ENCODE measurements at places on chromosomes 13 and 19. TPM values are rescaled to one million over a fixed set of nuclear protein-coding genes. Genes with fewer than 3 reads are reported as not detected.

SLC27A5 gene
- 10.2 TPM for total RNA-seq

PSG3 gene
- not detected for total RNA-seq

TRAPPC2B gene
- 10.2 TPM for total RNA-seq

EDDM13 gene
- total RNA-seq = not detected

SELENOV gene
- not detected for total RNA-seq

CCDC70 gene
- total RNA-seq = not detected

DNA sequence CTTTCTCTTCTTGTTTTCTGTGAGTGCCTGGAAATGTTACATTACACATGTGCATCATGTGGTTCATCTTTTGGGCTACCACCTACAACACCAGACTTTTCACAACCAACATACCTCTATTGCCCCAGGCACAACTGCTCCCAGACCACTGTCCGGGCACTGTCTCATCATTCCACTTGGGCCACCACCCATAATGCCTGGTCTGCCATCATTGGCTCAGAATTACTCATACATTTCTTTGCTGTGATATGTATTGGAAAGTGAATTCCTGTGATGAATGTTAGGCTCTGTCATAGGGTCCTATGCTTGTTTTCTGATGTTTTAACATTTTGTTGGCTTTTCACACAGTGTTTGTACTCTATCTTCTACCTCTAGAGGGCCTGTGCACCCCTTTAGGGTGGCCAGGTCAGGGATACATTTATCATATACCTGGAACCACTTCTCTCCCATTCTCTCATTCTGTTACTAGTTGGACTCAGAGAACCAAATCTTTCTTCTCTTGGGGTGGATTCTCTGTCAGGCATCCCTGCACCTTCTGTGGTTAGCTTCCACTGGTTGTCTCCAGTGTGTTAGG, 172.8 kb downstream of the NHLRC3 start:
- H3K36me3 ChIP-seq = no peaks in the 10 kb centered on the region
- peaks cover 10% of the 10 kb centered on the region for H3K27me3 ChIP-seq

- peaks cover 20% of the 10 kb centered on the region for H3K4me1 ChIP-seq
- no peak overlapping the region for H3K27ac ChIP-seq
- peak overlapping the region; percentile 60 for H3K4me3 ChIP-seq
- no peak for DNase-seq
- peaks cover under 1% of the 10 kb centered on the region for H3K36me3 ChIP-seq
These were observed 859 bp downstream of the ZNF433 start for GRCh38 chr19:12034620-12035019.

DNA sequence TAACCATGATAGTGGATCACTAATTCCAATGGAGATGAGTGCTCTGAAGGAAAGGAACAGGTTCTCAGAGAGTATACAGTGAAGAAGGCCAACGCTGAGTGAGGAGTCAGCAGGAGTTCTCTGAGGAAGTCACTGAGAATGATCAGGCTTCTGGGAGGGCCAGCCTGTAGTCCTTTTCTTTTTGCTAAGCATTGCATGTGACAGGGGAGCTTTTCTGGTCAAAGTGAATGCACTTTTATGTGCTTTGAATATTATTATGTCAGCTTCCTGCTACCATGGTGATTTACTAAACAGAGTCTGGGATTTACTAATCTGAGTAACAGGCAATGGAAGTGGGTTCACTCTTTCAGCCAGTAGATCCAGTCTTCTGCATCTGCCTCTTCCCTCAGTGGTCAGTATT, 81.1 kb upstream of the SERP2 start:
- DNase-seq = no peak
- no peaks in the 10 kb centered on the region for H3K4me1 ChIP-seq
- no peak overlapping the region for H3K4me3 ChIP-seq
- H3K27ac ChIP-seq = no peak overlapping the region
- no peaks in the 10 kb centered on the region for H3K36me3 ChIP-seq
- H3K27me3 ChIP-seq = peaks cover 13% of the 10 kb centered on the region

GRCh38 chr19:45168767-45169351, 8.1 kb upstream of the NKPD1 start:
- DNase-seq = no peak
- H3K27me3 ChIP-seq = no peaks in the 10 kb centered on the region
- H3K27ac ChIP-seq = no peak overlapping the region

- no peaks in the 10 kb centered on the region for H3K36me3 ChIP-seq
- H3K4me3 ChIP-seq = no peak overlapping the region
- H3K27me3 ChIP-seq = peaks cover 2% of the 10 kb centered on the region
- DNase-seq = peak; percentile 63
- peaks cover 3% of the 10 kb centered on the region for H3K4me1 ChIP-seq
These were observed 9.7 kb upstream of the GIPC1 start for GRCh38 chr19:14505488-14506239.

- H3K4me1 ChIP-seq = no peaks in the 10 kb centered on the region
- no peaks in the 10 kb centered on the region for H3K27me3 ChIP-seq
These were observed 1171.9 kb downstream of the EFNB2 start for GRCh38 chr13:105363261-105364190.

GRCh38 chr13:80444240-80445015, 103.5 kb upstream of the SPRY2 start:
- peaks cover 58% of the 10 kb centered on the region for H3K4me1 ChIP-seq

- H3K4me1 ChIP-seq = peaks cover 71% of the 10 kb centered on the region
- peaks cover 53% of the 10 kb centered on the region for H3K36me3 ChIP-seq
- no peaks in the 10 kb centered on the region for H3K27me3 ChIP-seq
These were observed 1.6 kb downstream of the FTL start for GRCh38 chr19:48966541-48967345.

DNA sequence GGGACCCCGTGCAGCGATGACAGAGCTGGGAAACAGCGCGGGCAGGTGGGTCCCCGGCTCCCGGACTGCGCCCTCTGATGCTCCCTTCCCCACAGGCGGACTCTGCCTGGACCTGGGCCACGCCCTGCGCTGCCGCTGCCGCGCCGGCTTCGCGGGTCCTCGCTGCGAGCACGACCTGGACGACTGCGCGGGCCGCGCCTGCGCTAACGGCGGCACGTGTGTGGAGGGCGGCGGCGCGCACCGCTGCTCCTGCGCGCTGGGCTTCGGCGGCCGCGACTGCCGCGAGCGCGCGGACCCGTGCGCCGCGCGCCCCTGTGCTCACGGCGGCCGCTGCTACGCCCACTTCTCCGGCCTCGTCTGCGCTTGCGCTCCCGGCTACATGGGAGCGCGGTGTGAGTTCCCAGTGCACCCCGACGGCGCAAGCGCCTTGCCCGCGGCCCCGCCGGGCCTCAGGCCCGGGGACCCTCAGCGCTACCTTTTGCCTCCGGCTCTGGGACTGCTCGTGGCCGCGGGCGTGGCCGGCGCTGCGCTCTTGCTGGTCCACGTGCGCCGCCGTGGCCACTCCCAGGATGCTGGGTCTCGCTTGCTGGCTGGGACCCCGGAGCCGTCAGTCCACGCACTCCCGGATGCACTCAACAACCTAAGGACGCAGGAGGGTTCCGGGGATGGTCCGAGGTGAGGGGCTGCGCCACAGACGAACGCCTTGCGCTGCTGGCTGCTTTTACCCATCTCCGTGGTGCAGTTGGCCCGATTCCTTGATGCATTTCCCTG, 7.8 kb upstream of the SELENOV start:
- peak; percentile 59 for DNase-seq
- peak overlapping the region; percentile 83 for H3K4me3 ChIP-seq
- peaks cover 25% of the 10 kb centered on the region for H3K4me1 ChIP-seq
- H3K36me3 ChIP-seq = no peaks in the 10 kb centered on the region
- no peak overlapping the region for H3K27ac ChIP-seq
- peaks cover 31% of the 10 kb centered on the region for H3K27me3 ChIP-seq

- H3K36me3 ChIP-seq = no peaks in the 10 kb centered on the region
- peaks cover 69% of the 10 kb centered on the region for H3K4me1 ChIP-seq
These were observed 4.6 kb upstream of the ERFL start for GRCh38 chr19:41932720-41933332.

DNA sequence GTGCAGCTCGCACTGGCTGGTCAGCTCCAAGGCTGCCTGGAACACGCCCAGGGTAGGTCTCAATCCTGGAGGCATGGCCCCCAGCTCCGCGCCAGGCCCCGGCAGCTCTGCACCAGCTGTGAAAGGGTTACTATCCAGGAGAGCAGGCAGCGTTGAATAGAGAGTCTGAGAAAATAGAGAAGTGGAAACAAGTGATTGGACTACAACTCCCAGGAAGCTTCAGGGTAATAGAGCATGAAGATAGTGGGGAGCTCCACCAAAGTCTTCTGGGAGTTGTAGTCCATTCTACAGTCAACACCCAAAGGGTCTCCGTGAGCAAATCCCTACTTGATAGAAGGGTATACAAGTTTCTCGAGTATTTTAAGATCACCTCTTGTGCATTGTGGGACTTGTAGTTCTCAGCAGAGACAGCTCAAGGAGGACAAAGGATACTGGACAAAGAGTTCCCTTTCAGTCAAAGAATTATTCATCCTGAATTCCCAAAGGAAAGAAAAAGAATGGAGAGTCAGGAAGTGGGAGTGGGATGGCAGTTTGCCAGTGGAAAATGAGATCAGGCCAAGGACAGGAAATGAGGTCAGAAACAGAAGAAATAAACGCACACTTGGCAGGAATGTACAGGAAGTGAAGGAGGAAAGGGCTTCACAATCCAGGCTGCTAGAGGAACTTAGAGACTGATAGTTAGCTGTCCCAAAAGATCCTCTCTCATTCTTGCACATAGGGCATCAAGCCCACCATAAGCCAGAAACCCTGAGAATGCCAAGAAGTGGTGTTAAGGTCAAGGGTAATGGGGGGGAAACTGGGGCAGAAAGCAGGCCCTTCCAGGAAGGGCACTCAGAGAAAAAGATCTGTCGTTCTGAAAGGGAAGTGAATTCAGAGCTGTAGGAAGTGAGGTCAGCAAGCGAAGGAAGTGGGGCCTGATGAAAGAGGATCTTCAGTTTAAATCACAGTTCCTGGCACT, 5.5 kb upstream of the MAMSTR start:
- H3K4me1 ChIP-seq = peaks cover 34% of the 10 kb centered on the region
- DNase-seq = no peak
- peak overlapping the region; percentile 79 for H3K27ac ChIP-seq

- DNase-seq = no peak
- H3K36me3 ChIP-seq = no peaks in the 10 kb centered on the region
- no peaks in the 10 kb centered on the region for H3K27me3 ChIP-seq
- no peak overlapping the region for H3K4me3 ChIP-seq
- no peaks in the 10 kb centered on the region for H3K4me1 ChIP-seq
These were observed 102.3 kb downstream of the GPC6 start for GRCh38 chr13:93328943-93329342.

GRCh38 chr19:14528419-14529253, 758 bp upstream of the TECR start:
- H3K4me1 ChIP-seq = peaks cover 34% of the 10 kb centered on the region
- H3K36me3 ChIP-seq = peaks cover 6% of the 10 kb centered on the region
- DNase-seq = no peak
- H3K27me3 ChIP-seq = no peaks in the 10 kb centered on the region

DNA sequence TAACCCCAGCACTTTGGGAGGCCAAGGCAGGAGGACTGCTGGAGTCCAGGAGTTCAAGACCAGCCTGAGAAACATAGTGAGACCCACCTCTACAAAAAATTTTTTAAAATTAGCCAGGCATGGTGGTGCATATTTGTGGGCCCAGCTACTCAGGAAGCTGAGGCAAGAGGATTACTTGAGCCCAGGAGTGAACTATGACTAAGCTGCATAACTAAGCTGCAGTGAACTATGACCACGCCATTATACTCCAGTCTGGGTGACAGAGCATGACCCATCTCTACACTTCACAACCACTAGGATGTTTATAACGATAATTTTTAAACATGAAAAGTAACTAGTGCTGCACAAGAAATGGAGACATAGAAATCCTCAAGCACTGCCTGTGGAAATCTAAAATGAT, 352.7 kb upstream of the SGCG start:
- H3K4me3 ChIP-seq = no peak overlapping the region
- no peaks in the 10 kb centered on the region for H3K4me1 ChIP-seq
- no peaks in the 10 kb centered on the region for H3K27me3 ChIP-seq

- H3K27ac ChIP-seq = no peak overlapping the region
- no peaks in the 10 kb centered on the region for H3K27me3 ChIP-seq
- no peak overlapping the region for H3K4me3 ChIP-seq
These were observed 26.9 kb downstream of the PCCA start for GRCh38 chr13:100115693-100116254.

DNA sequence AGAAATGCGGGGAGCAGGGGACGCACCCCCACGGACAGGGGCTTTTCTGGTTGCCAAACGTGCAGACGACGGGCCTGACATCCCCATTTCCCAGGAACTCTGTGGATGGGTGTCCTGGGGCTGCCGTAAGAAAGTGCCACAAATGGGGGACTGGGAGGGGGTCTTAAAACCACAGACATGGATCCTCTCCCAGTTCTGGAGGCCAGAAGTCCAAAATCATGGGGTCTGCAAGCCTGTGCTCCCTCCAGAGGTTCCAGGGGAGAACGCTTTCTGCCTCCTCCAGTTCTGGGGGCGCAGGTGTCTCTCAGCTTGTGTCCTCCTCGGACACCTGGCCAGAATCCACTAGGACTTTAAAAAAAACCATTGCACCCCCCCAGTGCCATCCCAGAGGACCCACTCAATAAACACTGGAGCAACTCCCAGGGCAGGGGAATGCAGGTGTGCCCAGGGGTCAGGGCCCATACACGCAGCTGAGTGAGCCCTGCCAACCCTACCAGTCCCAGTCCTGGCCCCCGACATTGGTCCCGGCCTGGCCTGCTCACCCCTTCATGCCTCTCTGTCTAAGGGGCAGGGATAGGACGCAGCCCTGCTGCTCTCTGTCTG, 103.9 kb downstream of the GADD45B start:
- peaks cover 14% of the 10 kb centered on the region for H3K4me1 ChIP-seq
- peak overlapping the region; percentile 7 for H3K4me3 ChIP-seq
- DNase-seq = no peak
- H3K27ac ChIP-seq = no peak overlapping the region
- peaks cover 22% of the 10 kb centered on the region for H3K36me3 ChIP-seq

GRCh38 chr13:112034231-112034630, 32.7 kb upstream of the SOX1 start:
- DNase-seq = no peak
- no peak overlapping the region for H3K27ac ChIP-seq
- H3K4me1 ChIP-seq = no peaks in the 10 kb centered on the region
- no peaks in the 10 kb centered on the region for H3K27me3 ChIP-seq
- no peaks in the 10 kb centered on the region for H3K36me3 ChIP-seq

- H3K27me3 ChIP-seq = no peaks in the 10 kb centered on the region
- no peak for DNase-seq
- H3K4me3 ChIP-seq = no peak overlapping the region
- H3K4me1 ChIP-seq = no peaks in the 10 kb centered on the region
- H3K36me3 ChIP-seq = no peaks in the 10 kb centered on the region
These were observed 1729.7 kb downstream of the PCDH9 start for GRCh38 chr13:65500481-65500880.

- peaks cover 9% of the 10 kb centered on the region for H3K36me3 ChIP-seq
- H3K27ac ChIP-seq = no peak overlapping the region
- H3K27me3 ChIP-seq = no peaks in the 10 kb centered on the region
- DNase-seq = no peak
- no peak overlapping the region for H3K4me3 ChIP-seq
- no peaks in the 10 kb centered on the region for H3K4me1 ChIP-seq
These were observed 185.7 kb downstream of the ABCC4 start for GRCh38 chr13:95115525-95115924.

All from activated B cell treated with CpG ODN at 0.5 μM for 24 hours (primary cell).